B cell (primary cell): ENCODE measurements at places on chromosomes 6 and 20. TPM values are rescaled to one million over a fixed set of nuclear protein-coding genes. Genes with fewer than 3 reads are reported as not detected.

GRCh38 chr6:155155787-155156447, 107.9 kb upstream of the CLDN20 start:
- no peak for DNase-seq

The SULF2 gene
- polyA plus RNA-seq: 0.30 and 1.2 TPM in 2 replicates

GRCh38 chr6:8337147-8337546, 98.2 kb downstream of the SLC35B3 start:
- no peak for DNase-seq

GRCh38 chr20:46121184-46121930, 3.2 kb downstream of the CD40 start:
- no peak for DNase-seq

- no peak for DNase-seq
These were observed 7.2 kb downstream of the RIN2 start for GRCh38 chr20:19765266-19765665.

The NEURL2 gene
- polyA plus RNA-seq: 1.6 and 3.3 TPM in 2 replicates

DNA sequence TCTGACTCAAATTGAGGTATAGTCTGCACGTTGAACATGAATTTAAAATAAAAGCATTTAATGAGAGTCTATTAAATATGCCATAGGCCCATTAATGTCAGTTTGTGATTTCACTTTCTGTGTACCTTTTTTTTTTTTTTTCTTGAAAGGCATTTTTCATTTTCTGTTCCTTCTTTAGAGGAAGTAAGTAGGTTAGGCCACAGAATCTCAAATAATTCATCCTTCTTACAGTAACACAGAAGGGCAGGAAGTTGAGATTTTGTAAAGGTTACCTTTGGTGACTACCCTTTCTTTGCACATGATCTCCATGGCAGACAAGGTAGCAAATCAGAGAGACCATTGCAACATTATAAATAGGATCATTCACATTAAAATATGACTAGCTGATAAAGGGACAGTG, 9.6 kb downstream of the L3MBTL3 start:
- peak; percentile 54 for DNase-seq

DNA sequence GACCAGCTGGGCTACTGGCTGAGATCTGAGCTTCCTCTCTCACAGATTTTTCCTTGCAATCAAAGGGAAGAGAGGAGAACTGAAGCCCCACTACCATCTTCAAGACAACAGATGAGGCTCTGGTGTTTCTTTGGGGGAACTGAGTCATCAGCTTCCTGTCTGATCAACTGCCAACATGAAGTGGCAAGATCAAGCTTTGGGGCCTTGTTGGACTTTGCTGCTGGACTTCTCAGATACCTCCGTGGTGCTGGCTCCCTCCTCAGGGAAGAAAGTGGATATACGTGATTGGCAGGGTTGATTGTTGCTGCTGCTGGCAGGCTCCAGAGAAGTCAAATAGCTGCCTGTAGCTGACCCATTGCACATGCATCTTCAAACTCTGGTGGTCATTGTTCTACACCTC, 3.6 kb upstream of the TOX2 start:
- no peak for DNase-seq

- DNase-seq: no peak
These were observed 4.2 kb downstream of the ZNF337 start for GRCh38 chr20:25692499-25692898.
